PC-3 (cell line): ENCODE measurements at places on chromosomes 5 and 9.

DNA sequence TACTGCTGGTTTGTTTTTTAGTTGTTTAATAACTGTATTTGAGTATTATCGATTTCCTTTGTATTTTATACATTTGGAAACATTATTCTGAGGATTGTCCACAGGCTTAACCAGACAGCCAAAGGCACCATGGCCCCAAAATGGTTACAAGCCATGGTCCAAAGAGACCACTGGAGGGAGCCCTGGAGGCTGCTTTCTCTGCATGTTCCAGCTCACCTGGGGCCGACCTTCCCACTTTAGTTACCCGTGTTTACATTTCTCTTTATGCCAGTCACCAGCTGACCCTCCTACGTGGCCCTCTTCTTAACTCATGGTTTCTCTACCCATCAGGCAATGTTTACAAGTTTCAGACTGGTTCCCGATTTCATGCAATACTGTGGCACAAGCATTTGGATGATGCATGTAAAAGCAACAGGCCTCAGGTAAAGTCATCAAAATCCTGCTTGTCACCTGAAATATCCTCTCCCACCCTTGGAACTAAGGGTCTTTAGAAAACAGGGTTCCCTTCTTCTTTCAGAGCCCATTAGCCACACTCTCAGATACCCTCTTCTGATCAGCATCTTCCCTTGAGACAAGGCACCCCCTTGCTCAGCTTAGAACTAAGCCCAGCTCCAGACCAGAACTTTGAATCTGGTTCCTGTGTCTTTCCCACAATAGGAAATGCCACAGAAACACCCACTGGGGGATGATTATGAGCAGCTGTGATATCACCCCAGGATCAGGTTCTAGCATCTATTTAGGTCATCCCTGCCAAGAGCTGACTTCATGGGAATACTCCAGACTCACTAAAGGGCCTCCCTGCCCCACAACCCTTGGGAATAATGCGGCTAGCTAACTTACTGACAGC is 49.9 kb upstream of the GARNL3 start:
- DNase-seq = peak; percentile 78

DNA sequence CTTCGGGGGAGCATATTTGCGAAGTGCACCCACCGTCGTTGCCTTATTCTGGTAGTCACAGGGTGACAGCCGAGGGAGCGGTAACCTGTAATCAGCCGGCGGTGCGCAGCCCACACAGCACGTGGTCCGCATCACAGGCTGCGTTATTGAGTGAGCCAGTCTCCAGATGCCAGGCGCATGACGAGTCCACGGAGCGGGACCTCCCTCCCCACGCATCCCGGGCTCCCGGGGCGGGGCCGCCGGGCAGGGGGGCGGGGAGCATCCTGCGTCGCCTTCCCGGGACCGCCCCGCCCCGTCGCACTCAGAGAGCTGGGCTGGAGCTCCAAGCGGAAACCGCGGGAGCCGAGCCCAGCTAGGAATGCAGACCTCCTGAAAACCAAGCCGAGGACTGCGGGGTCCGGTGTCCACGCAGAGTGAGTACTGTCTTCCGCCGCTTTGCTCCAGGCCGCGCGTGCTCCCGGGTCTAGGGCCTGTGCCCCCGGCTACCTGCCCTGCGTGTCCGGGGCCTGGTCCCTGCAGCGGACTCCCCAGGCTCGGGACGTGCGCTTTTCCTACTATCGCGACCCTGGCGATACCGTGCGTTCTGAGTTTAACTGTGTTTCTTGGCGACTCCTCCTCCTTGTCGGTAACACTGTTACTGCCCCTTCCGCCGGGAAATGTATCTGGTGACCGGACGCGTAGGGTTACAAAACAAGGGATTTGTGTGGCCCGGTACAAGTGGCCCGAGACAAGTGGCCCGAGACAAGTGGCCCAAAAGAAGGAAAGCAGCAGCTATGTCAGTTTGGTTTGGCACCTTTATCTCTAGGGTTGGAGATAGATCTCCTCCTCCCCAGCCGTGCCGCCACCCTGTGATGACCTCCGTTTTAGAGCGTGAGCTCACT is 40.6 kb downstream of the CAST start:
- no peak for DNase-seq

- no peak for DNase-seq
Measured at GRCh38 chr5:35369965-35370790, 139.9 kb upstream of the PRLR start.

- DNase-seq = no peak
Measured at GRCh38 chr5:172760959-172761358, 10.0 kb downstream of the DUSP1 start.

DNA sequence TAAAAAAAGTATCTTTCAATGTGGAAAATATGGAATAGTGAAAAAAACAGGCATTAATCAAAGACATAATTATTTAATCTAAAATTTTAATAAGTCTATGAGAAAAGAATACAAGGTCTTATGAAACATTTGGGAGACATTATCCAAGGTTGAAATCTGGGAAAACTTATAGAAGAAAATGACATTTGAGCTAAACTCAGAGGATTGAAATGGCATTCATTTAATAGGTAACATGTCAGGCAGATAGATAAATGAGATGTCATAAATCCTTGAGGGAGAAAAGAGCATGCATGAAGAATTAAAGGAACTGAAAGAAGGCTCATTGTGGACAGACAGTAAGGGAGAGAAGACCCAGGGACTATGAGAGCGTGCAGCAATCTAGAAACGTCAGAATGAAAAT is 284.4 kb downstream of the PRR16 start:
- no peak for DNase-seq
